Activated effector memory CD4-positive, alpha-beta T cell treated with anti-CD3 and anti-CD28 coated beads, Interleukin-2, amount 50 U/mL, for 16 hours (primary cell): ENCODE measurements at places on chromosomes 11 and 22.

DNA sequence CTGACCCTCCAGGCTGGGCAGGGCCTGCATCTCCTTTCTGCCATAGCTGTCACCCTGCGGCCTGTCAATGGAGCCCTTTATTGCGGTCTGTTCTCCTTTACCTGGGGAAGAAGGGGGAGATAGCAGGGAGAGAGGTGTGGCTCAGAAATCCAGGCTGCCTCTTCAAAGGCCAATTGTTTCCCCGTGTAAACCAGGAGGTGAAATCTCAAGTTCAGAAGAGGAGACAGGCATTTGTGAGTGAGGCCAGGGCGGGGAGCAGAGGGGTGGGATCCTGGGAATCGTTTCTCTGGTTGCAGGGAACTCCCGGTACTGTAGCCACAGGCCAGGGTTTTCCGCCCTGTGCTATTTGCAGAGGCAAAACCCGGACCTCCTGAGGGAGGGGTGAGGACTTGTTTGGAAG lies 9.1 kb downstream of the DCPS start:
- peak; percentile 41 for DNase-seq

GRCh38 chr11:101860696-101861427 lies 53.9 kb upstream of the CEP126 start:
- no peak for DNase-seq

DNA sequence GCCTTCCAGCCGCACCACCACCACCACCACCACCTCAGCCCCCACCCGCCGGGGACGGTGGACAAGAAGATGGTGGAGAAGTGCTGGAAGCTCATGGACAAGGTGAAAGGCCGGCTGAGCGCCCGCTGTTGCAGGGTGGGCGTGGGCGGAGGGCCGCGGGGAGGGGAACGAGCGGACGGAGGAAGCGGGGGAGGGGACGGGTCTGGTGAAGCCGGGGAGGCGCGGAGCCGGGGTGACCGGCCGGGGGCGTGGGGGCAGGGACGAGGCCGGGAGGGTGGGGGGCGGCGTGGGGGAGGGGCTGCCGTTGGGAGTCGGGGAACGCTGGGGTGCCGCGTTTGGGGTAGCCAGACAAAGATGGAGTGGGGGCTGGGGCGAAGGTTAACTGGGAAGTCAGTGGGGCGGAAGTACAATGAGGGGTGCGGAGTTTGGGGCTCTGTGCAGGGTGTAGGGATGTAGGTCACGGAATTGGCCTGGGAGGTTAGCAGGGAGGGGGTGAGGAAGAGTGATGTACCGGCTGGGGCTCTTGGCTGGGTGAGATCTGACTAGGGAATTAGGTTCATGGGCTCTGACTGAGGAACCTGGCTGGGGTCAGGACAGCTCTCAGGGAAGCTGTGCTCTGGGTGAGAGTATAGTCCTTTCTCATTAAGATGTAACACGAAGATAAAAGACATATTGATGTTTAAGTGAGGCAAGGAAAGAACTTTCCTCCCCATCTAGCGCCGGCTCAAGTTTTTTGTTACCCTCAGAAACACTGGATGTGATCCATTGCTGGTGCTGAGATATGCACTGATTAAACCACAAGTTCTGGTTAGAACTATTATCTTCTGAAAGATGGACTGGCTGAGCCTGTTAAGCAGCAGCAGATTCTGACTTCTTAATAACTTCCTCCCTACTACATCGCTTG lies 624 bp downstream of the CBL start:
- DNase-seq, result peak; percentile 81

DNA sequence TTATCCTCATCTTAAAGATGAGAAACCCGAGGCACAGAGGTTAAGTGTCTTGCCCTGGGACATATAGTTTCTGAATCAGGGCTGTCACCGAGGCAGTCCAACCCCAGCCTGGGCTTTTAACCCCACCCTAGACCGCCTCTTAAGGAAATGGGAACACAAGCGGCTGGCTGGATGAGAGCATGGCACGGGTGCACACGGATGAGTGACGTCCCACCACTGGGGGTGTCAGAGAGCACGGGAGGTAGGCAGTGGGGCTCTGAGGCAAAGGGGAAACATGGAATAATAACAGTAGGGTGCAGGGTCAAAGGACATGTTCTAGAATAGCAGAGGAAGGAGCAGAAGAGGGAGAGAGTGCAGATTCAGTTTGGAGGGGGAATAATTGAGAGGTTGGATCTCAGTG lies 22.3 kb downstream of the PPFIBP2 start:
- no peak for DNase-seq

DNA sequence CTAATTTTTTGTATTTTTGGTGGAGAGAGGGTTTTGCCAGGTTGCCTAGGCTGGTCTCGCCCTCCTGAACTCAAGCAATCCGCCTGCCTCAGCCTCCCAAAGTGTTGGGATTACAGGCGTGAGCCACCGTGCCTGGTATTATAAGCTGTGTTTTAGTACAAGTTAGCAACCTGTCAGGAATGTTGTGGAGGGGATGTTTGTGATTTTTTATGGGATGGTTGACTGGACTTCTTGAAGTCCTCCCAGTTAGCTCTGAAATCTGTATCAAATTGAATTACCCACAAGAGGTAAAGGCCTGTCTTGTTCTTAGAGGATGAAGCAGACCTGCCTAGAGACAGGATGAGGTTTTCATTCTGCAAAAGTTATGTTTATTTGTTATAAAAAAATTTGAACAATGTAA lies 34.1 kb upstream of the IL18BP start:
- DNase-seq, result no peak
